ENCODE measurements at places on chromosomes 12 and 14. TPM values are rescaled to one million over a fixed set of nuclear protein-coding genes. Genes with fewer than 3 reads are reported as not detected.
A peak's percentile ranks its signal among the peaks of the same experiment; 100 is the strongest.

GRCh38 chr12:81440001-81440400 lies 319.1 kb downstream of the PPFIA2 start:
- no peaks in the 10 kb centered on the region for H3K4me1 ChIP-seq
- no peak overlapping the region for H3K4me3 ChIP-seq
- DNase-seq = no peak
- no peaks in the 10 kb centered on the region for H3K36me3 ChIP-seq
- no peak overlapping the region for H3K27ac ChIP-seq

DNA sequence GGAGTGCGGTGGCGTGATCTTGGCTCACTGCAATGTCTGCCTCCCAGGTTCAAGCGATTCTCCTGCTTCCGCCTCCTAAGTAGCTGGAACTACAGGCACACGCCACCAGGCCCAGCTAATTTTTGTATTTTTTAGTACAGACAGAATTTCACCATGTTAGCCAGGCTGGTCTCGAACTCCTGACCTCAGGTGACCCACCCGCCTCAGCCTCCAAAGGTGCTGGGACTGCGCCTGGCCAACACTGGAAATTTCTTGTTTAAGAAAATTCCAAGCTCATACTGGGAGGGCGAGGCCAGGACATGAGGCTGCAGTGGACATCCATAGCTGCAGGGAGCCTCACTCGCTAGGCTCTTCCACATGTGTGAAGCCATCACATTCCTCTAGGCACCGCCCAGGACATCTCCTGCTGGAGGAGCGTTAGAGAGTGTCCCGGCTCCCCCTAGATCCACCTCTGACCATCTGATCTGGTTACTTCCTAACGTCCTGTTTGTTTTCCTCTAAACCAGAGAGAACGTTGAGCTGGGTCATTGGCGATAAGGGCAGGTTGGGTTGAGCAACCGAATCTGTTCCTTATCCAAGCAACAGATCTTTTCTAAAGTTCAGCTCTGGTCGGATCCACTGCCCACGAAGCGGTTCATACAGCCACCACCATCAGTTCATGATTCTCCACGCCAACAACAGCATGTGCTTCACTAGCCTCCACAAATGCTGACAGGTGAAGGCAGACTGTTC lies 108.2 kb upstream of the MED13L start:
- no peaks in the 10 kb centered on the region for H3K36me3 ChIP-seq
- no peak for DNase-seq
- no peaks in the 10 kb centered on the region for H3K27me3 ChIP-seq
- no peak overlapping the region for H3K27ac ChIP-seq
- no peak overlapping the region for H3K4me3 ChIP-seq

GRCh38 chr12:102741196-102741595 lies 175.8 kb downstream of the PAH start:
- H3K4me3 ChIP-seq = no peak overlapping the region
- H3K27me3 ChIP-seq = no peaks in the 10 kb centered on the region
- no peak for DNase-seq
- H3K4me1 ChIP-seq = no peaks in the 10 kb centered on the region
- H3K36me3 ChIP-seq = no peaks in the 10 kb centered on the region

DNA sequence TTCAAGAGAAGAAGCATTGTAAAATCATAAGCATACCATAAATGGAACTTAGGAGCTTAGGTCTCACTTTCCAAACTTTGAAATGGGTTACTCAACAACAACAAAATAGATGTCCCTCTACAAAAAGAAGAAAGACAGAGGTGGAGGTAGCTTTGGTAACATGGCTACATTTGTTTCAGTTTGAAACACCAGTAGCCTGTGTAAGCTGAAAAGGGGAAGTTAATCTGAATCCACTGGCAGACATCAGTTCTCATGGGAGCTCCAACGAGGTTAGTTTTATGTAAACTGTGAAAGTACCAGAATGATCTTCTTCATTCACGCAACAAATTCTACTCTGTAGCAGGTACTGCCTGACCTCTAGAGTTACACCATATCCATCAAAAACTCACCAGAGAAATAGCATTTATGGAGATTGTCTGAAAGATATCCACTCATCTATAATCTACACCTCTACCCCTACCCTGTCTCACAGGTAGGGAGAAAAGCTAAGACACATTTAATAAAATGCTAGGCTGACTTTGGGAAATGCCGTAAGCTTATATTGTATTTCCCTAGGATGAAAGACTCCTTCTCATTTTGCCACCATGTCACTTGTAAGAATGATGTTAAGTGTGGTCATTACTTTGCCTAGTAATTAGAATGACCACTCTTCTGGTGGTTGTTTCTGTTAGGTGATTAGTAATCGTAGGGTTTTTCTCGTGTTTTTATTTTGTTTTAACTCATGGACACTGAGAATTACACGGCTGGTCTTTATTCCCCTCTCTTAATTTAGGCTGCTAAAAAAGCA lies 224.1 kb downstream of the ASCL1 start:
- no peak overlapping the region for H3K4me3 ChIP-seq
- H3K27me3 ChIP-seq = no peaks in the 10 kb centered on the region
- DNase-seq = no peak

- H3K27ac ChIP-seq = peak overlapping the region; percentile 98
- peak overlapping the region; percentile 28 for H3K4me3 ChIP-seq
- H3K27me3 ChIP-seq = no peaks in the 10 kb centered on the region
These were observed 4.7 kb upstream of the CRIP1 start for GRCh38 chr14:105481886-105482457.

DNA sequence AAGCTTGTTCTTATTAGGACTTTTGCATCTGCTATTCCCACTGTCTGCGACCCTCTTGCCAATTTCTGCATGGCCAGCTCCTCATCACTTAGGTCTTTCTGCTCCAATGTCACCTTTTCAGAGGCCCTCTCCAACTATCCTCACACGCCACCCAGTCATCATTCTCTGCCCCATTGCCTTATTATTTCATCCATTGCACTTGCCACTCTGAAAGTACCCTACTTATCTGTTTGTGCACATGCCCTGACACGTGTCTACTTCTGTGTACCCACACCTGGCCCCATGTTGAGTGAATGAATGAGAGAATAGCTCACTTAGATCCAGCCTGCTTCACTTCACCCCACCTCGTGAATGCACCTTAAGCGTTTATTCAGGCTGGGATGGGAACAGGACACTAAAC lies 218.7 kb upstream of the TBX3 start:
- no peaks in the 10 kb centered on the region for H3K36me3 ChIP-seq
- no peak for DNase-seq
- no peaks in the 10 kb centered on the region for H3K4me1 ChIP-seq
- no peak overlapping the region for H3K27ac ChIP-seq

The PLCZ1 gene
- total RNA-seq = not detected
